Right atrium auricular region (tissue), 2 donors: ENCODE measurements at places on chromosomes 11 and 22. TPM values are rescaled to one million over a fixed set of nuclear protein-coding genes. Genes with fewer than 3 reads are reported as not detected.

DNA sequence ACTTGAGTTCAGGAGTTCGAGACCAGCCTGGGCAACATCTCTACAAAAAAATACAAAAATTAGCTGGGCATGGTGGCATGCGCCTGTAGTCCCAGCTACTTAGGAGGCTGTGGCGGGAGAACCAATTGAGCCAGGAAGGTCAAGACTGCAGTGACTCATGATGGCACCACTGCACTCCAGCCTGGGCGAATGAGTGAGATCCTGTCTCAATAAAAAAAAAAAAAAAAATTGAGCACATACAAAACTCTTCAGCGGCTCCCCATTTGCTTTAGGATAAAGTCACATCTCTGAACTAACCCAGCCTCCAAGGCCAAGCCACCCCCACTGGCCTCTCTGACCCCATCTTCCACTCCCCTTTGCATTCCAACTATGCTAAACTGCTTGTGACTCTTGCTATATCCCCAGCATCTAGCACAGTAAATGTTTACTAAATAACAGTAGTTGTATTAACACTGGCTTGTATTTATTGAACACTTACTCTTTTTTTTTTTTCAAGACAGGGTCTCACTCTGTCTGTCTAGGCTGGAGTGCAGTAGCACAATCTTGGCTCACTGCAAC is 28.9 kb downstream of the CREB3L1 start:
- no peak for DNase-seq

DNA sequence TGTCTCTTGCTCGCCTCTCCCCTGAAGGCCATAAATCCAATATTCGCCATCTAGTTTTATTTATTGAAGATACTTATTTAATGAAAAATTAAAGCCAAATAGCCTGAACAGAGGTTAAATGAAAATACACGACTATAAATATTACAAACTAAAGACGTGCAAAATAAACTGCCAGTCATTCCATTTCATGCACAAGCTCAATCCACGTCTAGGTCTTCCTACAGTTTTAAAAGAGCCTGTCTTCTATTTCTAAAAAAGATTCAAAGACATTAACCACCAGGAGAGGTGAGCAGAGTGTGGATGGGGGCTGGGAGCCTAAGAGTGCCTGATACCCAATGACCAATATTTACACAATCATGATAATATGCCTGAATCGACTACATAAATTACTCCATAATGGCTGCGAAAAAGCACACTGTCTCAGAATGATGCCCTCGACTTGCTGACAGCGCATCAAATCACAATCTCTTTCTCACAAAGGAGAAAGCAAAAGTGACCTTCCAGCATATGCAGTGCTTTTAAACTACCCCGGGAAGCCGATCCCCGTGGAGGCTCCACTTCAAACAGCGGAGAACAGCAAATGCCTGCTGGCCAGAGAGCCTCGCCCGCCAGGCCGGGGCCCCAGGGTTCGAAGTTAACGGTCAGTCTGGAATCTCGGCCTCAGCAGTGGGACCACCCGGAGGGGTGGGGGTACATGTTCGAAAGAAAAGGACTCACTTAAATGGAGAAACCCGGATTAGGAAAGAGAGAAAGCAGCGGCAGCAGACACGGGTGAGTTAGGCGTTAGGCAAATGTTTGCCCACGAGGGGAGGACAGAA is 1.7 kb downstream of the FCHSD2 start:
- no peak for DNase-seq

The TCN1 gene
- not detected for total RNA-seq

- peak; percentile 82 for DNase-seq
These were observed at the start of gene LTBP3 for GRCh38 chr11:65558002-65558929. TSS of gene LTBP3 (minus strand) at chr11:65558359. CDS start at chr11:65557959, 400 bp downstream.

GRCh38 chr11:112511271-112511670 is 250.6 kb upstream of the PLET1 start:
- no peak for DNase-seq

The APOBEC3A gene
- total RNA-seq, result 1.1 TPM

DNA sequence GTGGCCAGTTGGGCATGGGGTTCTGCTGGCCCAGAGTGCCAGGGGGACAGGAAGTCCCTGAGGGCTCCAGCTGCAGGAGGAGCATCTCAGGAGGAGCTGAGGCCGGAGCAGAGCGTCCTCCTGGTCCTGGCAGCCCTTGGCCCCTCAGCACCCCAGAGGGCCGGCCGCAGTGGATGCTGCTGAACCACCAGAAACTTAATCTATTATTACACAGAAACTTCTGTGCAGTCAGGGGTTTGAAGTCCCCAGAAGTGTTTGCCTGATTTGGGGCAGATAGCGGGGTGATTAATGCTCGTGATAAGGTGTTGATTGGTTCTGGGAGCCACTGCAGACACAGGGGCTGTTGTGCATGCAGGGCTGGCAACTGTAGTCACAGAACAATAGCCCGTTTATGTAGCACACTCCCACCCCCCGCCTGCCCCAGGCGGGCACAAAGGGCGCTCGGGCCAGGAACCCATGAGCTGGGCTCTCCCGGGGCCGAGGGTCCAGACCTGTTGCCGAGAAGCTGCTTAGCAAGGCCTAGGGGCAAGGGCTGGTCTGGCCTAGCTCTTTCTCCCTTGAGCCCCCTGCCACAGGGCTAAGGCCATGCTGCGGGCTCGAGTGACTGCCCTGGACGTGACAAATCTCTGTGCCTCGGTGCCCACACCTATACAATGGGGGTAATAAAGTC is 29.0 kb upstream of the KCNQ1OT1 start:
- DNase-seq, result no peak

The IGF2 gene
- 43.2 TPM for total RNA-seq

The SDHD gene
- total RNA-seq, result 113 TPM

The SESN3 gene
- 13.3 TPM for total RNA-seq

The OR5A1 gene
- total RNA-seq, result not detected

The MS4A7 gene
- 27.7 TPM for total RNA-seq

The GTSE1 gene
- total RNA-seq, result 0.63 TPM

The KRTAP5-7 gene
- total RNA-seq, result not detected

The SNX19 gene
- total RNA-seq, result 66.9 TPM

DNA sequence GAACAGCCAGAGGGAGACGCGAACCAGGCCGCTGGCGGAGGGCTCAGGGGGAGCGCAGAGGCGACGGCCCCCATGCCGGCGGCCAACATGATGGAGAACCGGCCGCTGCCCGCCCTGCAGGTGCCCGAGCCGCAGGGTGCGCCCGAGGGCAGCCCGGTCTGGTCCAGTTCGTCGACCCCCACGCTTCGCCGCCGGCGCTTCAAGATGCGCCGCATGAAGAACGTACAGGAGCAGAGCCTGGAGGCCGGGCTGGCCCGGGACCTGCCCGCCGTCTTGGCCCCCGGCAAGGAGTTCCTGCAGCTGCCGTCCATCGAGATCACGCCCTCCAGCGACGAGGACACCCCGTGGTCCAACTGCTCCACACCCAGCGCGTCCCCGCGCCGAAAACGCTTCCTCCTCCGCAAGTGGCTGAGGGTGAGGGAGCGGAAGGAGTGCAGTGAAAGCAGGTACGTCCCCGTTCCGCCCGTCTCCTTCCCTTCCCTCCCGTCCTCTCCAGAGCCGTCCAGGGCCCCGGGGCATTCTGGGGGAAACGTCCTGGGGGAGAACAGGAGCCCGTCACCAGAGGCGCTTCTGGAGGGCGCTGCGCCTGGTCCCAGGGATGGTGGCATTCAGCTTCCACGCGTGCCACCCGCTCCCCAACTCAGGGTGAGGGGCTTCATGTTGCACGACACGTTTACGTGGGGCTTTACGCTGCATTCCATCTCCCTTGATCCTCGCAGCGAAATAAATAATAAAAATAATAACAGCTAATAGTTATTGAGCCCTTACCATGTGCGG is 840 bp downstream of the GRAMD1B start:
- peak; percentile 69 for DNase-seq

DNA sequence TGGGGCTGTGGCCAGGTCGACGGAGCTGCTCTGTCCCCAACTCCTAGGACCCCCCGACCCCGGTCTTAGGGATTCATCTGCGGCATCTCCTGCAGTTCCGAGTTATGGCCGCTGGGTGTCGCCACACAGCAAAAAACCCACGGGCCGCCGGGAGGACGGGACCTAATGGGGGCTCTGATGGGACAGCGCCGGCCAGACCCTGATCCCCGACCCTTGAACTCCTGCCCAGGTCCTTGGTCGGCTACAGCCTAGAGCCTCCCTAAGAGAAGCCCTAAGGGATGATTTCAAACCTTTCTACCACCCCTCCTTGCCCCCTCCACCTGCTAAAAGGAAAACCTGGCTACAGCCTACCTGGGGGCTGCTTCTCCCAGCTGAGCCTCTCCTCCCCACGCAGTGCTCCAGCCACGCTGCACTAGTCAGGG is 30.8 kb upstream of the LRRC10B start:
- DNase-seq, result peak; percentile 64

DNA sequence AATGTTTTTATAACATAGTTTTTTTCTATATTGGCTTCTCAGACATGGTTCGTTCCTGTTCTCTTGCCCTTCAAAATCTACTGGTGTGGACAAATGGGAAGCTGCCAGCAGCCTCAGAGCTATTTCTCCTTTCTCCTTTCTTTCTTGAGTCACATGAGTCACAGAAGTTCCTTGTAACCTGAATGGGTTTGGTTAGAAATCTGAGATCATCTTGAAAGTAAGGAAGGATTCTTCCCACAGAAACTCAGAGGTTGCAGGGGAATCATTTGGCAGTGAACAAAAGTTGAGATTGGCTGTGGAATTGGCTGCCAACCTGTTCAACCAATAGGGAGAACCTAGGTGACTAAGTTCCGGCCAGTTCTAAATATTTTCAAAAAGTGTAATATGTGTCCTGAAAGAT is 12.5 kb downstream of the PLET1 start:
- DNase-seq, result no peak

The OR2AT4 gene
- total RNA-seq, result not detected

GRCh38 chr11:75351541-75351790 is at the start of gene ARRB1:
TSS of gene ARRB1 (minus strand) at chr11:75351661. CDS start at chr11:75351607, 54 bp downstream.
- no peak for DNase-seq

The SLC16A8 gene
- total RNA-seq, result not detected

The MS4A6A gene
- total RNA-seq, result 15.6 TPM

- no peak for DNase-seq
These were observed 10.3 kb downstream of the PRDM10 start for GRCh38 chr11:129992161-129992944.

The DMC1 gene
- total RNA-seq, result 0.82 TPM

DNA sequence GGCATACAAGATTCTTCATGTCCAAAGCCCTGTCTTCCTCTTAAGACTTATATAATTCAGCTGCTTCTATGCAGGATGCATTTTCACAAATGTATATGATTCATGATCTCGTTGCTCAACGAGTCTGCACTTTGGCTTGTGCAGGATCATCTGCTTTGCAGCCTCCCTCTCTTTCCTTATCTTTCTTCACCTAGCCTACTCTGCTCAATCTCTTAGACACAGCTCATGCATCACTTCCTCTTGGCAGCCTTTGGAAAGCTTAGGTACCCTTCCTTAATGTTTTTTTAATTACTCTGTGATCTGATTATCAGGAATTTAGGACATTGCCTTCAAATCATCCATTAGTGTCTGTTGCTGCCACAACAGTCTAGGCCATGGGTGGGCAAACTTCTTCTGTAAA is 673.8 kb downstream of the NELL1 start:
- DNase-seq, result no peak

DNA sequence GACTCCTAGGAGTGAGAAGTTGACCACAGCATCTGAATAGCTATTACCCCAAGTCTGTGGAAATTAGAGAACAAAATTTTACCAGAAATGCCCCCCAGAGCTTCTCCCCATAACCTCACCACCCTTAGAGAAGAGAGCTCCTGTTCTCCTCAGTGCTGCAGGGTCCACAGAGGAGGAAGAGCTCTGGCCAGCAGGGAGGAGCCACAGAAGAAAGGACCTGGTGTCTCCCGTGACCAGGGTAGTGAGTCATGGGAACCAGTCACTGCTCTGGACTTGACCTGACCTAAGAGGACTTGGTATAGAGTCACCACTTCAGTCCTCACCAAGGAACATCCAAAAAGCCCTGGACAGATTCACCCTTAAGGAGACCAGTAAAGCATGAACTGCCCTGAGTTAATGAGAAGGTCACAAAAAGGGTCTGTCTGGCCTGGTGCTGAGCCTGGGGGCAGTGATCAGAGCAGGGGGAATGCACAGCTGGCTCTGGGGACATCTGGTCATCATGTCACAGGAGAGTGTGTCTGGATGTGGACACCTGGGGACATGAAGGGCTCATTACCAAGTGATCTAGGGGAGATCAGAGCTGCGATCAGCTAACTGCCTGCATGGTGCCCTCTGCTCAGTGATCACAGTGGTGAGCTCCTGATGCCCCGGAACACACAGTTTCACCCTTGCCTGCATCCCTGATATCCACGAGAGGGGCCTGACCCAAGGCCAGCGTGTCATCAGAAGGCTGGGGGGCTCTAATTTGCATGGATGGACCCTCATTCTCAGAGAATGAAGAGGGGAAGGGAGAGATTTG is 103.3 kb upstream of the TOP3B start:
- DNase-seq, result peak; percentile 59

DNA sequence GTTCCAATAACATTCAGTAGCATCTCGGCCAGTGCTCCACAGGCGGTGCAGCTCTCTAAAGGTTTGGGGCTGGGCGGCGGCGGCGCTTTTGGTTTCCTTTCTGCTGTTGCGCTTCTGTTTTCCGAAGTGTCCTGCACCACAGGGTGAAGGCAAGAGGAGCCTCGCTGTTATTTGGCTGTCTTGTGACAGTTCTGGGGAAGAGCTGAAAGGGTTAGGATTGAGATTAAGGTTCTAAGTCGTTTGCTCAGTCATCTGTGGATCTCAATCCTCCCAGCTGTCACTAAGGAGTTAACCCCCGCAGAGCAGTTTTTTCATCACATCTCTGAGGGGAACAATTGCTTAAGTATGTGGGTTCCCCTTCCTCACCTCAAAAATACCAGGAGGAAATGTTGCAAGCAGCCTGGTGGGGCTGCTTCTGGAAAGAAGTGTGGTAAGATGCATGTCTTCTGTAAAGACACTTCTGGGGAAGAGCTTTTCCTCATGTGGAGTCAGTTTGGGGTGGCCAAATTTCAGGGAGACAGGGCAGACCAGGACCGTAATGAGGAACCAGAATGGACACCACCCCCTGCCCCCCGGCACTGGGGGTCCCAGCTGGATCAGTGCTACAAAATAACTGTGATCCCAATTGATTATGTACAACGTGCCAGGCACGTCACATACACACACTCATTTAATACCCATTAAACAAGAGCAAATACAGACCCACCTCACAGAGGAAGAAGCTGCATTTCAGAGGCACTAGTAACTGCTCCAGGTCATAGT is 14.2 kb downstream of the TMEM121B start:
- no peak for DNase-seq

GRCh38 chr11:41245704-41246398 is 213.6 kb downstream of the LRRC4C start:
- no peak for DNase-seq
